KBM-7 (cell line): ENCODE measurements at places on chromosomes 5 and 9.
A peak's percentile ranks its signal among the peaks of the same experiment; 100 is the strongest.

DNA sequence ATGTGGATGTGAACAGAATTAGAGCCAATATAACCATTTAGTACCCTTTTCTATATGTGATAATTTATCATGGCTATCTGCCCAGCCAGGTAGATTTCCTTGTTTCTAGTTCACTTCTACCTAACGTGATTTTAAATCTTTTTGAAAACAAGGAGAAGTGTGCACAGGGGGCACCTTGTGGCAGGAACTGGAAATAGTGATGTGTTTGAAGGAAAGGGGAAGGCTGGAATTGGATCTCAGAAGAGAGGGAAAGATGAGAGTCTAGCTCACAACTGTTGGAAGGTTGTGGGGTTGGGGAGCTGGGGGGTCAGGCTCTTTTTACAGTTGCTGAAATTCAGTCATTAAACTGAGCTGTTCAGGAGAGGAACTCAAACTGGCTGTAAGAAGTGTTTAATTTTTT is 219.5 kb downstream of the KCTD16 start:
- DNase-seq: no peak

- no peak for DNase-seq
Measured at GRCh38 chr9:76904661-76905457, 1.1 kb downstream of the PRUNE2 start.

DNA sequence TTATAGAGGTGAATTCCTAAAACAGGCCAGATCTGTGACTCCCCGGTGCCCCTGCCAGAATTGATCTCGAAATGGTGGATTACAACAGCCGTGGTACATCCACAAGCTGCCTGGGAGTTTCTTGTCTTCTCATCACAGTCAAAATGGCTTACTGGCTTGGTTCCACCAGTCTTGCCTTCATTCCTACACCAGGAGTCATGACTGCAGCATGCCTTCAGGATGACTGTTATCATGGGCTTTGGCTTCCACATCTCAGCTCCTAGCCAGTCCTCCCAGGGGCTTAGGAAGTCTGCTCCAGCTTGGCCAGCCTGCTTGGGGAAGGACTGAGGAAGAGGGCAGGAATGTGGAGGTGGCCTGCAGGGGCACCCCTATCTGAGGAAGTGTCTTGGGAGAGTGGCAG is 132.9 kb upstream of the NR3C1 start:
- DNase-seq: no peak

GRCh38 chr9:82975176-82975575 is 87.8 kb downstream of the RASEF start:
- DNase-seq: no peak

DNA sequence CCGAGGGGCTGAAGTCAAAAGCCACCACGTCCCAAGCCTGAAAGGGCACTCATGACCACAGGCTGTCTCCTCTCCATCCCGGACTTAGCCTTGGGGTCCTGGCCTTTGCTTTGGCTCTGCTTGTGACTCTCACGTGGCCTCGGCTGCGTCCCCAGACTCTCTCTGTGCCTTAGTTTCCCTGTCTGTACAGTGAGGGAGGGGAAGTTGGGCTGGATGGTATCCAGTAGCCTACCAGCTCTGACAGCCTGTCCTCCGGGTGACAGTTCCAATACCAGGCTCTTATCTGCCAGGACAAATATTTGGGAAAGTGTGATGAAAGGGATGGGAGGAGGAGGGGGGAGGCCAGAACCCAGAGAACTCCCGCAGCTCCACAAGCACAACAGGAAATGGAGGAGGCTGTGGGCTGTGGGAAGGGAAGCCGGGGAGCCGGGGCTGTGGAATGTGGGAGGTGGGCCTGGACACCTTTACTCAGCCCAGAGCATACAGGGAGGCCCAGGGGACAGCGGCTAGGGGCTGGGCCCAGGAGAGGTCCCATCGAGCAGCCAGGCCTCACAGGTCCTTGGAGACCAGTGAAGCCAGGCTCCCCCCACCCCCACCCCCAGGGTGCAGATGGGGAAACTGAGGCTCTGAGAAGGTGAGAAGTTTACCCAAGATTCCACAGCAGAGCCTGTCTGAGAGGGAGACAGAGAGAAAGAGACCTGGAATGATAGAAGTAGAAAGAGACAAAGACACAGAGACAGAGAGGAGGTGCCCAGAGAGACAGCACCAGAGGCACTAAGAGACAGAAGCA is 18.3 kb downstream of the PDGFRB start:
- no peak for DNase-seq

GRCh38 chr9:130039528-130040147 is 3.4 kb downstream of the FNBP1 start:
- DNase-seq: peak; percentile 63

DNA sequence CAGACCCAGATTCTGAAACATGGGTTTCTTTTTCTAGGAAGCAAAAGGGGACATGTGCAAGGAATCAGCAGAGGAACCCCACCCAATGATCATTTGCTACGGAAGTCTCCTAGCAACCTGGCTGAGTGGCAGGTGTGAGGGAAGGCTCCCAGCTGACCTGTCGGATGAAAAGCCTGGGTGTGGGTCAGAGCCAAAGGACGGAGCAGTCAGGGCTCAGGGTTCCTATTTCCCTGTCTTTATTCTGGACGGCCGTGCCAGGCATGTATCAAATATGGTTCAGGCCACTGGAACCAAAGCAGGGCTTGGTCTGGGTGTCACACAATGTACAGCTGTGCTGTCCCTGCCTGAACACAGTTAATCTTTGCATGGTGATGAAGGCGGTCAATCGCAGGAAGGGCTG is 20.1 kb downstream of the STK10 start:
- no peak for DNase-seq

DNA sequence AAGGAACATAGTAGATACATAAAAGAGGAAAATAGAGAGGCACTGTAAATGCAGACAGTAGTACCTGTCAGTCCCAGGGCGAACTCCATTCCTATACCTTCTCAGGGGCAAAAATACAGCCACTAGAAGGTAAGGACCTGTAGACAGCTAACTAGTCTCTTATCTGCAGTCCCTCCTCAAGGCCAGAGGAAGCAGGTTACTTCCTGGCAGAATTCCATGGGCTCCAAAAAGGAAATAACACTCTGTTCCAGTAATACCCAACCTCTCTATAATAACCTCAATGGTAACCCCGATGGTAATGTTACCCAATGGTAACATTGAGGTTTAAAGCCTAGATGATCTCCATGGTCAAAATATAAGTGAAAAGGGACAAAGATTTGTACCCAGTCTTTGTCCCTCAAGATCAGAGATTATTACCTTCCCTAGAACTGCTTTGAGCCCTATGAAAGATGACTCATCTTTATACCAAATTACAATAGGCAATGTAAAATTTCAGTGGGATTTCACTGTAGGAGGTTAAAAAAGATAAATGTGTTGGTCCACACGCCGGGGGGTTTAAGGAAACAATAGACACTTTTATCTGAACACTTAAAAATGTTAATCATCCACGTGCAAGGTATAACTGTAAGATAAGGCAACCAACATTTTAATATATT is 113.0 kb downstream of the DENND1A start:
- no peak for DNase-seq

- DNase-seq: peak; percentile 53
Measured at GRCh38 chr5:108481355-108481931, 99.5 kb upstream of the FBXL17 start.

DNA sequence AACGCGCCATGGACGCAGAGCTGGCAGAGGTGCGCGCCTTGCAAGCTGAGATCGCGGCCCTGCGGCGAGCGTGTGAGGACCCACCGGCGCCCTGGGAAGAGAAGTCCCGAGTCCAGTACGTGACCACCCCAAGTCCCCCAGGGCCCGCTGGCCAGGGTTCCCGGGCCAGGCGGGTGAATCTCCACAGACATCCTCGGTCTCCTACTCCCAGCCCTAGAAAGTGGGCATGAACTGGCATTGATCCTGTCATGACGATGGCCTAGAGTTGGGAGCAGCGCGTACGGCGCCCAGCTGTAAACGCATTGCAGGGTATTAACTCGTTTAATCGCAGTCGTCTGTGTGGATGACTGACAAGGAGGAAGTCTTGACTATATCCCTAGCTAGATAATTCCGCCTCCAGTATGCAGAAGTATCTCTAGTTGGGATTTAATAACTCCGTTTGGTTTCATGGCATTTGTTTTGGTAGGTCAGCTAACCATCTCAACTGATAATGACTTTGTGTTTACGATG is 293 bp downstream of the CENPP start:
- DNase-seq: peak; percentile 64
